ENCODE measurements at places on chromosomes 12 and 14.

DNA sequence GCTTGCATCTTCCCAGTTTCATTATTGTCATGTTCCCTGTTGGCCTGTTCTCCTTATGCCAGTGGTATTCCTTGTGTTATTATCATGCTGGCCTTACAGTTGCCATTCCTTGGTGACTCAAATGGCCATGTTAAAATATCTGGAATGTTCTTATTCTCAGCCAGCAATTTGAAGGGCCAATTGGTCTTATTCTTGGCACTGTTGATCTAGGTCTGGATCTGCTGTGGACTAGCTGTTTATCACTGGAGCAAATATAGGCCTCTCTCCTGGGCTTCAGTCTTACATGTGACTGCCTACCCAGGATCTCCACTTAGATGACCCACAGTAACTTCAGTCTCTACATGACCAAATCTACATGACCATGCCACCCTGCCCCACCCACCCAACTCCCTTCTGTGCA, 5.4 kb downstream of the CIPC start:
- DNase-seq, result no peak

- DNase-seq, result peak; percentile 7
Observed at GRCh38 chr14:96351986-96352385, 11.2 kb downstream of the ATG2B start.

- DNase-seq, result no peak
Observed at GRCh38 chr14:54177019-54177418, 219.8 kb upstream of the CDKN3 start.

DNA sequence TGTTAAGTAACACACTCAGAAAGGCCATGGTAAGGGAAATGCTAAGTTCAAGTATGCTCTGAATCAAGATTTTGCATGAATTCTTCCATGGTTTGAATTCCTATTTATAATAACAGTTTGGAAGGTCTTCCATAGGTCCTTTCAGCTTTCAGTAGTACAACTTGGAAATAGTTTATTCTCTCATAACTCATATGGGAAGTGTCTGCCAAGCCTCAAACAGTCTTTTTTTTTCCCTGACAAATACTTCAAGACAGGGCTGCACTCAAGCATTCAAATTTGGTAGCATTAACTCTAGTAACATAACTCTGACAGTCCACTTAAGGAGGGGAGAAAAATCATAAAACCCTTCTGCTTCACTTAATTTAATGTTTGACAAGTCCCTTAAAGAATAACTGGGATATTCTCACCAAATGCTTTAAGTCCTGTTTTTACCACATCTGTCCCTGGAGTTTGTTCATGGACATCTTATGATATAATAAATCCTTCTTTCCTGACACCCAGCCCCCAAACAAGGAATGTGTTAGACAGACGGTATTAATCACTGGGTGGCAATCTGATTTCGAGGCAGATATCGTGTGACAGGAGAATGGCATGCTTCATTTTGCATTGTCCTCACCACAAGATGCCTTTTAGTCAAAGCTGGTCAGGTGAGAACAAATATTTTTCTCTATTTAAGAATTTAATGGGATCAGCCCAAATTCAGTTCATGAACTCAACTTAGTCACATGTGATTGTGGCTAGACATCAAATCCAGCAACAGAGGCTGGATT, 165.7 kb downstream of the BMP4 start:
- no peak for DNase-seq

- DNase-seq, result no peak
Observed at GRCh38 chr12:48777501-48778400, 11.1 kb downstream of the ADCY6 start.

- peak; percentile 94 for DNase-seq
Observed at GRCh38 chr12:95003213-95003920, at the start of gene NDUFA12. NDUFA12 (minus strand) TSS chr12:95003697; CDS start chr12:95003680, 17 bp downstream.

DNA sequence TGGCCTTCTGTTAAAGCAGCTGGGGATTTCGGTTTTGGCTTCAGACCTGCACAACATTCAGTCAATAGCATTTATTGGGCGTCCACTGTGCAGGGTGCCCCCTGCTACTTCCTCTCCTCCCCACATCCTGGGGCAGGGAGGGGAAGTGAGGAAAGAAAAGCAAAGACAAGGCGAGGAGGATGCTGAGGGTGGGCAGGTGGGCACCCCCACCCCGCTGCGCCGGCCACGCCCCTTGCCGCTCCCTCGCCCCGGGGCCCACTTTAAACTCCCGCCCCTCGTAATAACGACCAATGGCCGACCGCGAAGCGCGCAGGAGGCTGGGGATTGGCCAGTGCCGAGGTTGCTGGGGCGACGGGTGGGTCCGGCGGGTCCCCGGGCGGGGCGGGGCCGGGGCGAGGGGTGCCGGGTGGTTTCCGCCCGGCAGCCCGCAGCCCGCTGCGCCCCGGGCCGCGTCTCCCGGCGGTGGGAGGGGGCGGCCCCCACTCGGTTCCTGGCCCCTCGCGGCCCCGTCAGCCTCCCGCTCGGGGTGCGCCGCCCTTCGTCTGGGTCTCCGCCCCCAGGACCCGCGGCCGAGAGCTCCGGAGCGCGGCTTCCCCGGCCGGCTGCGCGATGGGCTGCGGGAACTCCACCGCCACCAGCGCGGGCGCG, at the start of gene C12orf75:
C12orf75 (plus strand) TSS at position 409 of the 648 bp plus-strand sequence; CDS start at position 610, 201 bp downstream.
- DNase-seq, result peak; percentile 65

- no peak for DNase-seq
Observed at GRCh38 chr12:73159954-73160353, 887.8 kb downstream of the TRHDE start.

- no peak for DNase-seq
Observed at GRCh38 chr12:63875703-63876102, 31.2 kb downstream of the SRGAP1 start.

- DNase-seq, result peak; percentile 35
Observed at GRCh38 chr12:91219511-91219910, 36.9 kb upstream of the DCN start.

DNA sequence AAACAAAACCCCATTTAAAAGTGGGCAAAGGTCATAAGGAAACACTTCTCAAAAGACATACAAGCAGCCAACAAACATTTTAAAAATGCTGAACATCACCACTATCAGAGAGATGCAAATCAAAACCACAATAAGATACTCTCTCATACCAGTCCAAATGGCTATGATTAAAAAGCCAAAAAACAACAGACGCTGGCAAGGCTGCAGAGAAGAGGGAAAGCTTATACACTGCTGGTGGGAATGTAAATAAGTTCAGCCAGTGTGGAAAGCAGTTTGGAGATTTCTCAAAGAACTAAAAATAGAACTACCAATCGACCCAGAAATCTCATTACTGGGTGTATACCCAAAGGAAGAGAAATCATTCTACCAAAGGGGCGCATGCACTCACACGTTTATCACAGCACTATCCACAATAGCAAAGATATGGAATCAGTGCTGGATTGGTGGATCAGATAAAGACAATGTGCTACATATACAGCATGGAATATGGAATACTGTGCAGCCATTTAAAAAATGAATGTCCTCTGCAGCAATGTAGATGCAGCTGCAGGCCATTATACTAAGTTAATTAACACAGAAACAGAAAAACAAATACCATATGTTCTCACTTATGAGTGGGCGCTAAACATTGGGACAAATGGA, 102.1 kb upstream of the DAAM1 start:
- DNase-seq, result no peak

GRCh38 chr12:127162902-127163301, 1104.1 kb upstream of the TMEM132C start:
- DNase-seq, result peak; percentile 42

DNA sequence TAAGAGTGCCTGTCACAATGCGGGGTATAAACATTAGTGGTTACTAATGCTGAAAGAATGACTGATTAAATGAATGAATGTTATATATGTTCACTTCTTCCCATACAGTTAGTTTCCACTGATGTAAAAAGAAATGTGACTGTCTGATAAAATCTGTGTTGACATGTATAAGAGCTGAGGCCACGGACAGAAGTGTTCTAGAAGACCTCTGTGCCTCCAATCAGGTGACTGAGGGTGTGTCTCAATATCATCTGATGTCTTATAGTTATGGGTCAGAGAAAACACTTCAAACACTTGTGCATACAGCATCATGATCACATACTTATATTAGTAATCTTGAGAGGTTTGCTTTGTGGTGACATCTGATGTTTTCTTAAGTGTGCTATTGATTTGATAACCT, 183.4 kb downstream of the TTC7B start:
- DNase-seq, result no peak

DNA sequence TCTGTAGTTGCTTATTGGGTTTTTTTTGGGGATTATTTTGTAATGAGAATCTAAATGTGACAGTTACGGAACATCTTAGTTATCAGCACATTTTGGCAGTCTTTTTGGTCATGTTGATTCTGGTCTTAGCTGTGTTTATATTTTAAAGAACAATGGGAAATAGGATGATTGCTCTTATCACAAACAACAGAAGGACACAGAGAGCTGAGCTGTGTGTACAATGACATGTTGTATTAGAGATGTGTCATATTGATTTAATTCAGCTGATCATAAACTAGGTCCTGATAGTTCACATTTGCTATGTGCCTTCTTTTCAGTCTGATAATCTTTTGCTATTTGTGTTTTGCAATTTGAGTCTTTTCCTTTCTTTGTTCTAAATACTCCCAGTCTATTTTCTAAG, 781.7 kb downstream of the TRHDE start:
- DNase-seq, result no peak

GRCh38 chr12:47843226-47843980, 23.7 kb upstream of the HDAC7 start:
- no peak for DNase-seq

DNA sequence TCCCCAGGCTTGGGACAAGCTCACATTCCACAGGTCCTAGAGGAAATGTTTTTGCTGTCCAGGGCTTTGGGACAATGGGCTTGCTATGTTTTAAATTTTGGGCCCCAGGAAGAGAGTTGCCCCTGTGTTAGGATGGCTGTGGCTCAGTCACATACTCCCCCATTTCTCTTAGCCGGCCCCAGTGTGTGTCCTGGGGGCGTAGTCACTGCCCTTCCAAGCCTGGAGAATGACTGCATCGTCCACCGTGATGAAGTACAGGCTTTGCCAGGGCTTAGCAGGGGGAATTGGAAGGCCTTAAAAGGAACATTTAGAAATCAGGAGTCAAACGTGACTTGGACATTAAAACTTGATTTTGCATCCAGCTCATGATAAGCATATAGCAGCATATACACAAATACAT, 293.6 kb downstream of the CACNA1C start:
- DNase-seq, result no peak

DNA sequence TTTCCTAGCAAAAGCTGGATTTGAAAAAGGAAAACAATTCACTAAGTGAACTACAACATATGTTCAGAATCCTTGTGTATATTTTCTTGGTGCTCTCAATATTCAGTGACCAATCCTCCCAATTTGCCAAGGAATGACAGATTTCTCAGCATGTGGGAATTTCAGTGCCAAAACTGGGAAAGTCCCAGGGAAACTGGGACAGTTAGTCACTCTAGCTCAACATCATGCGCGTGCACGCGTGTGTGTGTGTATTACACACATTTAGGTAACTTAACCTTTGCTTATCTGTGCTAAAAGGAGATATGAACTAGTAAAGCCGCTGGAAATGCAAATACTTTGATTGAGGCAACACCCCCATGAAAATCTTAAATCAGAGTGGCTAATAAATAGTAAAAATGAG, 26.1 kb upstream of the SLC6A13 start:
- no peak for DNase-seq

GRCh38 chr12:111997300-111997699, 15.7 kb downstream of the TMEM116 start:
- no peak for DNase-seq

DNA sequence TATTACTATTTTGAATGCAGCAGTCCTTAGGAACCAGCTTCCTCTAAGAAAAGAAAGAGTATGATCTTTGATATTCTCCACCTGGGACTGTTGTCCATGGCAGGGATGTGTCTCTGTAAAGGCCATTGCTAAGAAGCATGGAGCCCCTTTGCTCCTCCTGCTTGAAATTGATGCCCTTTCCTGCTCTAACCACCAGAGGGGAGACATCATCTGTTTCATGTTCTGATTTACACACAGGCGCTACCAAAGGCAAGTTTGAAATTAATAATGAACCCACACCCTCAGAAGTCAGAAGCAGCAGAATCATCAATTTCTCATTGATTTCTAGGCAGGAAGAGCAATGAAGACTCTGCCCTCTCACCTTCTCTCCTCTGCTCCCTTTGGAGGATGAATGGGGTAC, 253.8 kb downstream of the RMST start:
- peak; percentile 3 for DNase-seq

Data from kidney glomerular epithelial cell (primary cell).